ENCODE measurements at places on chromosomes 13 and 19. TPM values are rescaled to one million over a fixed set of nuclear protein-coding genes. Genes with fewer than 3 reads are reported as not detected.

Gene IL17D
- total RNA-seq: 1.9 TPM

Gene ZNF90
- 3.1 TPM for total RNA-seq

Gene SYT3
- not detected for total RNA-seq

Gene ZAR1L
- total RNA-seq: not detected

Gene KLF5
- 21.4 TPM for total RNA-seq

Gene KCNN4
- 3.6 TPM for total RNA-seq

Gene C19orf12
- 40.9 TPM for total RNA-seq

Gene AMER2
- total RNA-seq: 0.02 TPM
